ENCODE measurements at places on chromosomes 5 and 9. TPM values are rescaled to one million over a fixed set of nuclear protein-coding genes. Genes with fewer than 3 reads are reported as not detected.

ANKDD1B gene
- polyA plus RNA-seq: 0.04 TPM

GRCh38 chr9:128469070-128469469, 13.3 kb downstream of the ODF2 start:
- no peak for DNase-seq
- H3K4me3 ChIP-seq: no peak overlapping the region
- H3K4me1 ChIP-seq: no peaks in the 10 kb centered on the region

IPPK gene
- 8.2 TPM for polyA plus RNA-seq

CD72 gene
- 0.73 TPM for polyA plus RNA-seq

NOP16 gene
- polyA plus RNA-seq: 59.0 TPM

- H3K4me3 ChIP-seq: no peak overlapping the region
- DNase-seq: no peak
- H3K27ac ChIP-seq: no peak overlapping the region
- no peaks in the 10 kb centered on the region for H3K27me3 ChIP-seq
- peaks cover 16% of the 10 kb centered on the region for H3K4me1 ChIP-seq
These were observed 36.8 kb downstream of the DAB2IP start for GRCh38 chr9:121688146-121688680.

DNA sequence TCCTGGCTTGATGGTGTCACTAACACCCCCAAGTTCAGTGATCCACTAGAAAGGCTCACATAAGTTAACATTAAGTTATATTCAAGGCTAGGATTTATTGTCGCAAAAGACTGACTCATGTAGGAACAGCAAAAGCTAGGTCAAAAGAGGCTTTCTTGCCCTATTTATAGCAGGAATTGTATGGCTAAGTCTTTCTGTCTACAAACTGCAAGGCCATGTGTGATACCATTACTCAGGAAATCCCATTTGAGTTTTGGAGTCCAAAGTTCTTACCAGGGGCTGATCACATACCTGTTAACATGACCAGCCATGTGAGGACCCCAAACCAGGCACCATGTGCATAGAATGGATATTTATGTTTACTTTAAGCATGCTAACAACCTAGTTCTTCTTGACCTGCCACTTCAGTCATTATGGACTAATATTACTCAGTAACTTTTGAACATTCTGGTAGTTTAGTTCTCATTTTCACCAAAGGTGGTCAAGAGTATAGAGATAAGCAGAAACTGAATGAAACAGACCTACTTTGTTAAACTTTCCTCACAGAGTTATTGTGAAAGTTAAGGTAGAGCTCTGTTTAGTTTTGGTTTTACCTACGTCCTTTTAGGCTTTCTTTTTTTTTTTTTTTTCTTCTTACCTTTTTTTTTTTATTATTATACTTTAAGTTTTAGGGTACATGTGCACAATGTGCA, 281.1 kb downstream of the FER start:
- H3K4me1 ChIP-seq: no peaks in the 10 kb centered on the region
- no peak overlapping the region for H3K27ac ChIP-seq
- no peaks in the 10 kb centered on the region for H3K36me3 ChIP-seq
- no peaks in the 10 kb centered on the region for H3K27me3 ChIP-seq

GRCh38 chr5:132953710-132954109, 9.7 kb downstream of the AFF4 start:
- H3K27ac ChIP-seq: no peak overlapping the region
- no peak overlapping the region for H3K4me3 ChIP-seq
- no peak for DNase-seq
- peaks cover 16% of the 10 kb centered on the region for H3K36me3 ChIP-seq

LURAP1L gene
- polyA plus RNA-seq: 3.1 TPM

HAUS6 gene
- polyA plus RNA-seq: 4.2 TPM

JADE2 gene
- polyA plus RNA-seq: 5.4 TPM

ARSI gene
- not detected for polyA plus RNA-seq

GRCh38 chr9:87613265-87614111, 112.4 kb upstream of the CTSL start:
- H3K27ac ChIP-seq: no peak overlapping the region
- H3K4me1 ChIP-seq: peaks cover 7% of the 10 kb centered on the region
- H3K27me3 ChIP-seq: no peaks in the 10 kb centered on the region
- DNase-seq: no peak
- H3K4me3 ChIP-seq: no peak overlapping the region
- no peaks in the 10 kb centered on the region for H3K36me3 ChIP-seq

DNA sequence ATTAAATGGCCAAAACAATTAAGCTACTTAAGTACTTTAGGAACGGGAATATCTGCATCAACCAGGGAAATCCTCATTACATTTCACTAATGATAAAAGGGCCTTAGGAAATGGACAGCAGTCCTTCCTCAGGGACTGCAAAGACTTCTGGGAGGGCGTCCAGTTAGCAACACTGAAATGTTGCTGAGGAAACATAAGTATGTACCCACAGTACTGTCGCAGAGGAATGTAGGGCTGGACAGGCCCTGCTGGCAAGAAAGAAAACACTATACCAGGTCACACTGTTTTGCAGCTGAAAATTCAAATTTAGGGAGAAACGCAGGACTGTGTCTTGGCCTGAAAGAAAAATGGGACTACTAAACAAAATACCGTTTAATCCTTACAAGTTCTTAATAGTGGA, 1.3 kb downstream of the C5orf15 start:
- peaks cover 47% of the 10 kb centered on the region for H3K4me1 ChIP-seq
- no peak for DNase-seq
- H3K27ac ChIP-seq: peak overlapping the region; percentile 98
- peak overlapping the region; percentile 90 for H3K4me3 ChIP-seq

GRCh38 chr9:89994988-89995613, 390.3 kb downstream of the GADD45G start:
- no peaks in the 10 kb centered on the region for H3K27me3 ChIP-seq
- H3K4me1 ChIP-seq: peaks cover 35% of the 10 kb centered on the region
- H3K4me3 ChIP-seq: no peak overlapping the region
- no peak for DNase-seq
- H3K27ac ChIP-seq: peak overlapping the region; percentile 2

- H3K36me3 ChIP-seq: no peaks in the 10 kb centered on the region
- peaks cover 23% of the 10 kb centered on the region for H3K4me1 ChIP-seq
- no peaks in the 10 kb centered on the region for H3K27me3 ChIP-seq
- no peak overlapping the region for H3K27ac ChIP-seq
These were observed 5.3 kb downstream of the TXNDC15 start for GRCh38 chr5:134879456-134879855.

DNA sequence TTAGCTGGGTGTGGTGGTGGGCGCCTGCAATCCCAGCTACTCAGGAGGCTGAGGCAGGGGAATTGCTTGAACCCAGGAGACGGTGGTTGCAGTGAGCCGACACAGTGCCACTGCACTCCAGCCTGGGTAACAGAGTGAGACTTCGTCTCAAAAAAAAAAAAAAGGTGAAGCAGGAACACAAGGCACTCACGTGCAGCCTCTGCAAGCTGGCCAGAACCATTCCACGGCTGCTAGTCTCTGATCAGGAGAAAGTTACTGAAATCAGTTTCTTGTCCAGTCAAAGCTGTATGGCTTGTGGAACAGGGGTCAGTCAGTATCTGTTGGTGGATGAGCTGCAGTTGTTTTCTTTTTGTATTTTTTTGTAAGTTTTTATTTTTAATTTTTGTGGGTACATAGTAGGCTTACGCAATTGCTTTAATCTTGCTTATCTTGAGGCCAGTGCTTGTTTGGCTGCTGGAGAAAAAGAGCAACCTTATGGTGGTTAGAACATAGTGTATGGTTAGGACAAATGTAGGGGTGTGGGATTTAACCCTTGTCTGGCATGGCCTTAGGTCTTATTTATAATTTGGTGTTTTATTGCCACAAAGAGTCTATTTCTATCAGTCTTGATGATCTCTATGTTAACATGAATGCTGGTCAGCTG, 32.7 kb upstream of the GTF2H2C start:
- no peak overlapping the region for H3K27ac ChIP-seq
- no peaks in the 10 kb centered on the region for H3K36me3 ChIP-seq
- H3K4me1 ChIP-seq: no peaks in the 10 kb centered on the region
- H3K27me3 ChIP-seq: no peaks in the 10 kb centered on the region
- DNase-seq: no peak

DNA sequence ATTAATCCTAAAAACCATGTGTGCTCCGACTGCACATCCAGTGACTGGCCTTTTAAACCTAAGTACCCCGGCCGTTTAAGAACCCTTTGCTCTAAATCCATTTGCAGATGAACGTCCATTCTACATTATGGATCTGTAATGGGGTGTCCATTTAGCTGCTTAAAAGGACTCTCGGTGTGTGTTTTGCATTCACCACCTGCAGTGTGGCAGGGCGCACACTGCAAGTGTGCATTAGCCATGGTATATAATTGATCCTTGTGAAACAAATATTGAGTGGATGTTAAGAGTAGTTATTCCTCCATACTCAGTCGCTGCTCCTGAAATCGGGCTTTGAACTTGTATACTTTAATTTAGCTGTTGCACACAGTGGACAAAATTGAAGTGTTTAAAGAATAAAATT, 190.1 kb upstream of the WWC1 start:
- H3K4me1 ChIP-seq: no peaks in the 10 kb centered on the region
- no peak overlapping the region for H3K4me3 ChIP-seq
- no peak for DNase-seq
- H3K36me3 ChIP-seq: no peaks in the 10 kb centered on the region
- H3K27me3 ChIP-seq: no peaks in the 10 kb centered on the region

DNA sequence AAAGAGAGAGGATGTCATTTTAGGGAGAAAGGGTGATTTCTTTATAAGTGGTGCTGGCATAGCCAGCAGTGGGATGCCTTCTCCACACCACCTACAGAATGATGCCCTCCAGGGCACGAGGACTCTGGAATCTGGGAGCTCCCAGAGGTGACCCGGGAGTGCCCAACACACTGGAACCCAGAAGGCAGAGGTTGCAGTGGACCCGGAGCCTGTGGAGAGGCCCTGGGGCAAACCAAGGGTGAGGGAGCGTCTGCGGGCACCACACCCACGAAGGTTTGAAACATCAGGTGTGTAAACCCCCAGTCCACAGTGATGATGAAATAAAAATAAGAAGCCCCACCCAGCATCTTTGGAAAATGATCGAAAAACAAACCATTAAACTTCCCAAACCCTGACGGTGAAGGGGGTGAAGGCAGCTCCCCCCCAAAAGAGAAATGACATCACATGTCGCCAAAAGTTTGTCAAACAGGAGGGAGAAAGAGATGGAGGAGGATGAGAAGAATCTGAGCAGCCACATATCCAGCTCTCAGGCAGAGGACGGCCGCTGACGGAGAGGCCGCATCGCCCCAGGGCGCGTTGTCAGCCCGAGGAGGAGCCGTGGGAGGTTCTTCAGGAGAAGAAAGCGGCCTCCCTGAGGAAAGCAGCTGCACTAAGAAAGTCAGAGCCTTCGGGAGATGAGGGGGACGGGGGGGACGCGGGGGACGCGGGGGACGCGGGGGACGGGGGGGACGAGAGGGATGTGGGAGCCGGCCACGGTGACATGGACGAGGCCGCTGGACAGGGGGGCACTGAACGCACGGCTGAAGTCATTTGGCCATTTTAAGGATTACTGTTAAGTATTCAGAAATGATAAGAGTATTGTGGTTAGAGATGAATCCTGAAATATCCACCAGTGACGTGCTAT, 43.1 kb upstream of the NSMF start:
- H3K27ac ChIP-seq: no peak overlapping the region
- no peaks in the 10 kb centered on the region for H3K4me1 ChIP-seq
- no peaks in the 10 kb centered on the region for H3K27me3 ChIP-seq
- no peaks in the 10 kb centered on the region for H3K36me3 ChIP-seq
- no peak for DNase-seq

GRCh38 chr9:133717113-133718031, 20.8 kb downstream of the SARDH start:
- no peaks in the 10 kb centered on the region for H3K36me3 ChIP-seq
- DNase-seq: peak; percentile 15
- no peak overlapping the region for H3K4me3 ChIP-seq
- H3K27ac ChIP-seq: no peak overlapping the region
- peaks cover 21% of the 10 kb centered on the region for H3K4me1 ChIP-seq

CSF2 gene
- not detected for polyA plus RNA-seq

DNA sequence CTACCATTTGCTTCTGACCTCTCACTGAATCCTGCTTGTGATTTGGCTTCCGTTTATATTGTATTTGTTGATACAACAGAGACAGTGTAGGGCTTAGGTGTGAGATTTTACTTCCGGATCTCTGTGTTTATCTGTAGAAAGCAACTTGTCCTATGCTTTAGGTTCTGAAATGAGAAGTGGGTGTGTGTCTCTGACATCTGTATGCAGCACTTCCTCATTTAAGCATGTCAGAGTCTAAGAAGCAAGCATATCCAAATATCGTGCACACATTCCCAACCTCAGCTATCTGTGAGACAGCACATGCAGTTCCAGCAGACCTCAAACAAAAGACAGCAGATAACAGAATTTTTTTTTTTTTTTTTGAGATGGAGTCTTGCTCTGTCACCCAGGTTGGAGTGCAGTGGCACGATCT, 16.3 kb downstream of the KLF9 start:
- peaks cover 29% of the 10 kb centered on the region for H3K4me1 ChIP-seq
- H3K4me3 ChIP-seq: no peak overlapping the region
- H3K36me3 ChIP-seq: no peaks in the 10 kb centered on the region

FREM1 gene
- 0.59 TPM for polyA plus RNA-seq

FOXD1 gene
- 0.07 TPM for polyA plus RNA-seq

DNA sequence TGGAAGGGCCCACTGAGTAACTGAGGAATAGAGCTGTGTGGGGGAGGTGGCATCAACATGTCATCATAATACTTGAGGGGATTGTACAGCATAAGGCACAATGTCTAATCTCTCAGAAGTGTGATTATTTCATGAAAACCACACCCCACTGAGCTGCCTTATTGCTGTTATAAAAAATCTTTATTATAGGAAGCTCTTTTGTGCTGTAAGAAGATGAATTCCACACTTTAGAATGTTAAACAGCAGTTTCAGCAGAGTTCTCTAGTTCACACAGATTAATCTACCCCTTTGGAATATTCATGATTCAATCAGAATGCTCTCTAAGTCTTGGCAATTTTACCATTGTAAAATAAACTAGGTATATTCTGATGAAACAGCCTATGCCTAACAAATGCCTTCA, 1389.6 kb downstream of the PTPRD start:
- H3K27me3 ChIP-seq: no peaks in the 10 kb centered on the region
- no peak overlapping the region for H3K4me3 ChIP-seq
- no peak overlapping the region for H3K27ac ChIP-seq
- no peaks in the 10 kb centered on the region for H3K4me1 ChIP-seq

GRCh38 chr5:116265471-116265870, 180.6 kb downstream of the COMMD10 start:
- no peaks in the 10 kb centered on the region for H3K27me3 ChIP-seq
- H3K4me1 ChIP-seq: no peaks in the 10 kb centered on the region
- DNase-seq: no peak
- no peak overlapping the region for H3K27ac ChIP-seq
- H3K36me3 ChIP-seq: no peaks in the 10 kb centered on the region
- H3K4me3 ChIP-seq: no peak overlapping the region

DNA sequence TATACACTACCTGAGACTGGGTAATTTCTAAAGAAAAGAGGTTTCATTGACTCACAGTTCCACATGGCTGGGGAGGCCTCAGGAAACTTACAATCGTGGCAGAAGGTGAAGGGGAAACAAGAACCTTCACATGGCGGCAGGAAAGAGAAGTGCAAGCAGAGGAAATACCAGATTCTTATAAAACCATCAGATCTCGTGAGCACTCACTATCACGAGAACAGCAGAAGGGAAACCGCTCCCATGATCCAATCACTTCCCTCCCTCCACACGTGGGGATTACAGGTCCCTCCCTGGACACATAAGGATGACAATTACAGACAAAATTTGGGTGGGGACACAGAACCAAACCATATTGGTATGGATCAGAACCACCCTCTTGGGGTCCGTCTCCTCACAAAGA, 44.2 kb upstream of the SPIN1 start:
- DNase-seq: no peak
- H3K27me3 ChIP-seq: no peaks in the 10 kb centered on the region
- H3K36me3 ChIP-seq: no peaks in the 10 kb centered on the region

SLC6A19 gene
- not detected for polyA plus RNA-seq

Measured in heart right ventricle (tissue), 16 donors.